NCI-H1417 treated with DMSO at 0.1 percent for 48 hours (cell line): ENCODE measurements at places on chromosomes 7 and 10.
A peak's percentile ranks its signal among the peaks of the same experiment; 100 is the strongest.

GRCh38 chr10:1733720-1734119 is 3.6 kb downstream of the ADARB2 start:
- no peak for DNase-seq

DNA sequence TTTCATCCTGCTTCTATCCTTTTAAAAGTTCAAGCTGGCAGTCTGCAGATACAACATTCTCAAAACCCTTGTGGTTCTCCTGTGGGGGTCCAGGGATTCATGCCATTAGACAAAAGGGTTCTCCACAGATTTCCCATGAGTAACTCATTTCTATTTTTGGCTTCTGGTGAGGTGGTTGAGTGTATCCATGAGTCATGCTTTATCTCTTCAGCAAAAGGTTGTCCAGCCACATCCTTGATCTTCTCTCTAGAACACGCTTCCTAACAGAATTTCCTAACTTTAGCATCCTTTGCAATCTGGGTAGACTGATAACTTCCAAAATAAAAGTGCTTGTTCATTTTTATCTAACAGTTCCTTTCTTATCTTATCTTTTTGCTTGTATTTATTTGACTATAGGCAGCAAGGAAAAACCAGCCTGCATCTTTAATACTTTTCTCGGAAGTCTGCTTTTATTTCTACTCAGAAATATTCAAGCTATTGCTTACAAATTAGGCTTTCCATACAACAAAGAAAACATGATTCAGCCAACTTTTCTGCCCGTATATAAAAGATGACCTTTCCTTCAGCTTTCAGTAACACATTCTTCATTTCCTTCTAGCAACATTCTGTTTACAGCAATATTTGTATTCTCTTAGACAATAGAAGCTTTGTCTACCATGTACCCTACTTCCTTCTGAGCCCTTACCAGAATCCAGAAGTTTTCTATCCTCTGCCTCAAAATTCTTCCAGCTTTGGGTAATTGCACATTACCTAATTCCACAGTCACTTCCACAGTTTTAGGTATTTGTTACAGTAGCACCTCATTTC is 79.3 kb upstream of the IL6 start:
- DNase-seq: no peak

GRCh38 chr10:100811752-100812750 is 66.7 kb downstream of the PAX2 start:
- no peak for DNase-seq

- DNase-seq: no peak
These were observed 491.7 kb downstream of the GRM8 start for GRCh38 chr7:126760914-126761577.

GRCh38 chr7:35988818-35989217 is 164.2 kb upstream of the EEPD1 start:
- no peak for DNase-seq

- DNase-seq: no peak
These were observed 91.4 kb upstream of the NAMPT start for GRCh38 chr7:106376026-106376799.

DNA sequence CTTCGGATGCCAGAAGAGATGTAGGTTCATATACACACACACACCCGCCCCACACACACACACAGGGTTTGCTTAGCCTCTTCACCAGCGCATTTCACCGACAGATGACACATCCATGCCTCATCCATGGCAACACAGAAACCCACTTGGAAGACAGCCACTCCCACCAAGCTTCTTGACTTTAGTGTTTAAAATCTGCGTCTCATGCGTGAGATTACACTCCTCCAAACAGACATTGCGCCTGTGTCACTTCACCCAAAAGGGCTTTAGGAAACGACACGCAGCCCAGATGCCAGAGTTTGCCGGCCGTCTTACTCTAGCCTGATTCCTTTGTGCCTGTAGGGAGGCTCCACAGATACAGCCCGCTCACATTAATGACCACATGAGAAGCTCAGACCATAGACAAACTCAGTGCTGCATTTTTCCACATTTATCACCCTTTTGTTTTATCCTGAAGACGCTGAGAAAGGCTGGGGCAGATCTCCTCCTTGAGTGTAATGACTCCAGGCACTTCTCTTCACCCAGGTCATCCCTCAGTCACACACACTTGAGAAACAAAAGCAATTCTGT is 73.8 kb downstream of the DIP2C start:
- DNase-seq: no peak

- DNase-seq: no peak
These were observed 110.4 kb downstream of the TRIL start for GRCh38 chr7:28847681-28848080.

DNA sequence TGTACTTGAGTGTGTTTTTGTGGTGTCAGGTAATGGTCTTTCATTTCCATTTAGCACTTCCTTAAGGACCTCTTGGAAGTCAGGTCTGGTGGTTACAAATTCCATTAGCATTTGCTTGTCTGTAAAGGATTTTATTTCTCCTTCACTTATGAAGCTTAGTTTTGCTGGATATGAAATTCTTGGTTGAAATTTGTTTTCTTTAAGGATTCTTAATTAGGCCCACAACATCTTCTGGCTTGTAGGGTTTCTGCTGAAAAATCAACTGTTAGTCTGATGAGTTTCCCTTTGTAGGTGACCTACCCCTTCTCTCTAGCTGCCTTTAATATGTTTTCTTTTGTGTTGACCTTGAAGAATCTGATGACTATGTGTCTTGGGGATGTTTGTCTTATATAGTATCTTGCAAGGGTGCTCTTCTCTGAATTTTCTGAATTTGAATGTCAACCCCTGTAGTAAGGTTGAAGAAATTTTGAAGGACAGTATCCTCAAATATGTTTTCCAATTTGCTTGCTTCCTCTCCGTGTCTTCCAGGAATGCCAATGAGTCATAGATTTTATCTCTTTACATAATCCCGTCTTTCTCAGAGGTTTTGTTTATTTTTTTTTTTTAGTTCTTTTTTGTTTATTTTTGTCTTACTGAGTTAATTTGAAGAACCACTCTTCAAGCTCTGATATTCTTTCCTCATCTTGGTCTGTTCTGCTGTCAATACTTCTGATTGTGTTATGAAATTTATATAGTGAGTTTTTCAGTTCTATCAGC is 70.2 kb downstream of the SLC39A12 start:
- no peak for DNase-seq

- no peak for DNase-seq
These were observed 10.3 kb downstream of the FLNC start for GRCh38 chr7:128840326-128841170.

GRCh38 chr10:79322616-79323543 is 24.4 kb upstream of the PPIF start:
- no peak for DNase-seq

DNA sequence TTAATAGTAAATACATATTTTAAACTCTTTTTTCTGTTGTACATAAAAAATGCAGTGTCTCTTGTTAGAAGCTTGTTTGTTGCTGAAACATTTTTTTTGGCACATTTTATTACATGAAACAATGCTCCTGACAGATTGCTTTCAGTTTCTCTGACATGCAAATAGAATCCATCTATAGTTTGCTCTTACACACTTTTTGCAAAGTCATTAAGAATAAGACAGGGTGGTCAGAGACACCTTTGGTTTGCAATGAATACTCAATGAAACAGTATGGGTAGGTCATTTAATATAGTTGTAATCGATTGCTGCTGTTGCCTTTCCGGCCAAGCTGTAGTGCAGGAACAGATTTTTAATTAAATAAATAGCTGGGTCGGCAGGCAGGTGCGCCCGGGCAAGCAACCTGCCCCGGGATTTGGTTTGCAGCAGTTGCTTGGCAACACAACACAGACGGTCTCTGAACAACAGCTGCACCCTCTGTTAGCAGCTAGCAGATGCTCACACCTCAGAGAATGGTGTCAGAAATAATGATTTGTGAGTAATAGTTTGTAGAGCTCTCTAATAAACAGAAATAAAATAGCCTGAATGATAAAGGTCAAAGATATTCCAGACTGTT is 115.7 kb upstream of the CACNA2D1 start:
- peak; percentile 97 for DNase-seq

- no peak for DNase-seq
These were observed 151.8 kb upstream of the AHR start for GRCh38 chr7:17146621-17147020.

- DNase-seq: no peak
These were observed 12.0 kb upstream of the SVOPL start for GRCh38 chr7:138713191-138713590.

GRCh38 chr7:86926732-86927131 is 132.7 kb downstream of the ELAPOR2 start:
- DNase-seq: no peak

GRCh38 chr10:125217990-125218675 is 57.8 kb upstream of the CTBP2 start:
- DNase-seq: no peak

DNA sequence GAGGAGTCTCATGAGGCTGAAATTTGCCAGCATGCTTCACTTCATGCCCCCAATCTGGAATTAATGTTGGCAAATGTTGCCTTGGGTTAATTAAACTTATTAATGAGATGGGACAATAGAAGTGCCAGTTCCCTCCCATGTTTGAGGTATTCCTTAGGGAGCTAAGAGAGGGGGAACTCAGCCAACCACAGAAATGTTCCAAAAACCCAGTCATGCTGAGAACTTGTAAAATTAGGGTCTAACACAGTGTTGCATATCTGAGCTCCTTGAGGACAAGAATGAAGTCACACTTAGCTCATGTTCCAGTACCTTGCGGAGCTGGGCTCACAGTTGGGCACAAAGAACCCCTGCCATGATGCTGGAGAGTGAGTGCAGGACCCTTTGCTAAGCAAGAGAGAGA is 89.4 kb downstream of the OAT start:
- no peak for DNase-seq

GRCh38 chr7:107145067-107145838 is 23.6 kb upstream of the HBP1 start:
- no peak for DNase-seq

DNA sequence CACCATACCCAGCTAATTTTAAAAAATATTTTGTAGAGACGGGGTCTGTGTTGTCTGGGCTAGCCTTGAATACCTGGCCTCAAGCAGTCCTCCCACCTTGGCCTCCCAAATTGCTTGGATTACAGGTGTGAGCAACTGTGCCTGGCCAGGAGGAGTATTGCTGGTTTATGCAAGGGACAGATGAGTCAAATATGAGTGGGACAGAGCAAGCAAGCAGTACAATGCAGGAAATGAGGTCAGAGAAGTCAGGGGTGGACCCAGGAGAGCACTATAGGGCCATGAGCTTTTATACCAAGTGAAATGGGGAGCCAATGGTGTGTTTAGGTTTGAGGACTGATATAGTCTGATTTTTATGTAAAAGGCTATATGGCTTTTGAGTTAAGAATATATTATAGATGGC is 6.3 kb downstream of the TSPAN13 start:
- no peak for DNase-seq

DNA sequence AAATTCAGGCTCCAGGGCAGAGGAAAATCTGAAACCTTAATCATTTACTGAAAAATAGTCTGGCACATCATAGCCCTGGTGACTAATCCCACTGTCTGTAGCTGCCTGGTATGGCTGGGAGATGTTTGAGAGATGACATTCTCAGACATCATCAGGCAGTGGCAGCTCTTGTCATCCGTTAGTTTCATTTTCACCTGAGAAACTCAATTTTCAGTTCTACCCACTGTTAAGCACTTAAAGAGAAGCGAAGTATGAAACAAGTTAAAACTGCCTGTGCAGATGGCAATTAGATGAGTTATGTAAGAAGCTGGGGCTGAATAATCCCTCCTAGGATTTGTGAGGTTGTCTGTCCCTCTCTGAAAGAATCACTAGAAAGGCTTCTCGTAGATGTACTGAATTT is 150.2 kb downstream of the NSUN6 start:
- no peak for DNase-seq

- no peak for DNase-seq
These were observed 70.2 kb upstream of the KLF14 start for GRCh38 chr7:130804220-130804619.

- no peak for DNase-seq
These were observed 177.4 kb downstream of the ARHGAP12 start for GRCh38 chr10:31751051-31751737.

GRCh38 chr7:72444026-72444776 is 32.1 kb upstream of the CALN1 start:
- DNase-seq: no peak

DNA sequence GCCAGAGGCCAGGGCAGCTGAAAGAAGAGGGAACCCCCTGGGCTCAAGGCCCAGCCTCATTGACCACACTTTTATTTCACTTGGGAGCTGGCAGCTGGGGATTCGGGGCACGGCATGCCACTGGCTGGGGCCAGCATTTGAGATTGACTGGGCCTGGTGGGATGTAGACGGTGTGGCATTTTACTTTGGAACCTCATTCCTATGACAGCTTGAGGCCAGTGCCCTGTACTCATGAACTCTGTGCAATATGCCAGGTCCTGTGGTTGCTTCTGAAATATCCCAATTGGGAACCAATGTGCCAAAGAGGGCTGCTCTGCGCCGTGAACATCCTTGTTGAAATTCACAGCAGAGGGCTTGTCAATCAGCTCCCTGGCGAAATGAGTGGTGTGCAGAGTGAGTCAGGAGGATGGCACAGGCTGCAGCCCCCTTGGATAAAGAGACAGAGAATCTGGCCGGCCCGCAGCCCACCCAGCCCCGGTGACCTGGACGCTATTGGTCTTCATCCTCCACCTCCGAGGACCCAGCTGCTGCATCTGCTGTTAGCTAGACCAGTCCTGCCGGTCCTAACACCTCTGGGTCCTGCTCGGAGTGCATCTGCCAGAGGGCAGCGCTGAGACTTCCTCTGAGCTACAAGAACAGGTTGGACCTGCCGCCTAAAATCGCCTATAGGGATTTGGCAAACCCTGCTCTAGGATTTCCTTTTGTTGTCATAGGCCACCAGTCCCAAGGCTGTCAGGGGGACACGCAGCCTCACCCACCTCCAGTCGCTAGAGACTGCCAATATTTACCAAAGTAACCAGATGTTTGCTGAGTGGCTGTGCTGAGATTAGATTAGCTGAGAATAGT is 58.0 kb downstream of the PRKAG2 start:
- DNase-seq: no peak

DNA sequence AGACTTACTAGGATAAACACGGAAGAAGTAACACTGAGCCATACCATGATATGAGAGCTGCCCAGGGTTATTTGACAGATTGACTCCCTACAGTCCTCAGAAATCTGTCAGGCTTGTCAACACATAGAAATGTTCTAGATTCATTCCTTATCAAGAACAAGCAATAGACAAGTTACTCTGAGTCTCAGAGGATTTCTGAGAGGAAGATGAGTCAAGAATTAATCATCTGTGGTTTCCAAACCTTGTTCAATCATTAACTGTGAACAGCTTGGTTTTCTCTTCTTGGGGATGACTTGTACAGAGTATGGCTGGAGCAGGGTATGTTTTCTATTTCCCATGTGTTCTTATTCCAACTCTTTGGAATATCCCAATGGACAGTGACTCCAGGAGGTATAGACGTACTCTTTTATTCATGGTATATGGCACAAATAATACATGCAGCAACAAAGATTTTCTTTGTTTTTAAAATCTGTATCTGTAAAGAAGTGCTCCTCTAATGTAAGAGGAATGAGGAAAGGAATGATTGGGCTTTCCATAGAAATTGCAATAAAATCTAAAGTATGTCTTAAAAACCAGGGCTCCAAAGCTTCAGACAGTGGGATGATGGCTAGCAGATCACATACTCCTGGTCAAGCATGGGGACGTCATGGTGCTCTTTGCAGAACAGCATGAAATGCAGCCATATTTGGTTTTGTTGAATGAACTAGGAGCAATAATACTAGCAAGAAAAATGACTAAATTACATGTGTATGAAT is 11.9 kb upstream of the SFR1 start:
- DNase-seq: no peak

GRCh38 chr7:156177422-156178055 is 365.3 kb upstream of the SHH start:
- peak; percentile 64 for DNase-seq

GRCh38 chr7:91185771-91186170 is 78.5 kb upstream of the FZD1 start:
- no peak for DNase-seq

- no peak for DNase-seq
These were observed 2.2 kb upstream of the LGI1 start for GRCh38 chr10:93755443-93756116.
